ENCODE measurements at places on chromosomes 11 and 22.

GRCh38 chr11:29483831-29484230 lies 533.0 kb downstream of the KCNA4 start:
- no peak for DNase-seq

GRCh38 chr22:21990445-21991303 lies 8.1 kb upstream of the TOP3B start:
- no peak for DNase-seq

- no peak for DNase-seq
These were observed 1.1 kb upstream of the GPR83 start for GRCh38 chr11:94402355-94402754.

DNA sequence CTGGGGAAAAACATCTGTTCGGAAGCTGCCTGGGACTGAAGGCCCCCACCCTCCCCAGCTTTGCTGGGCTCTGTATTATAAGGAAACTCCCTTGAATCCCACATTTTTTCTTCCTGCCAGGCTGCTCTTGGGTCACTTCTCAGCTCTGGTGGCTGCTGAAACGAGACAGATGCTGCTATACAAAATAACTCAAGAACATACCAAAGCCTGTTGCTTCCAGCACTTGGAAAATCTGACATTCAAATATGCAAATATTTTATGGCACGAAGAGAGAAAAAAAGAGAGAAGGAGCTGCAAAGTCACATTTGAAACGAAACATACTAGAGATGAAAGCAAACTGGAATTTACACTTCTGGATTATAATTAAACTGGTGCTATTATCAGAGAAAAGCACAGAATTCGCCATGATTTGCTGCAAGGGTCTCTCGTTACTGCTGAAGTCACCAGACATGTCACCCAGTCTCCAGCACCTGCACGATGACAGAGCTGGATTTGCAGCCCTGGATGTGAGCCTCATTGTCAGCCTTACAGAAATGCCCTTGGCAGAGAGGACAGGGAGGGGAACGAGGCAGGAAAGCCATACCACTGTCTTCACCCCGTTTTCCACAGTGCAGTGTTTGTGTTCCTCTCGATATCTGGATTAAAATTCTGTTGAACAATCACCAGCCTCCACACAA lies 47.9 kb upstream of the IGSF9B start:
- DNase-seq: no peak

DNA sequence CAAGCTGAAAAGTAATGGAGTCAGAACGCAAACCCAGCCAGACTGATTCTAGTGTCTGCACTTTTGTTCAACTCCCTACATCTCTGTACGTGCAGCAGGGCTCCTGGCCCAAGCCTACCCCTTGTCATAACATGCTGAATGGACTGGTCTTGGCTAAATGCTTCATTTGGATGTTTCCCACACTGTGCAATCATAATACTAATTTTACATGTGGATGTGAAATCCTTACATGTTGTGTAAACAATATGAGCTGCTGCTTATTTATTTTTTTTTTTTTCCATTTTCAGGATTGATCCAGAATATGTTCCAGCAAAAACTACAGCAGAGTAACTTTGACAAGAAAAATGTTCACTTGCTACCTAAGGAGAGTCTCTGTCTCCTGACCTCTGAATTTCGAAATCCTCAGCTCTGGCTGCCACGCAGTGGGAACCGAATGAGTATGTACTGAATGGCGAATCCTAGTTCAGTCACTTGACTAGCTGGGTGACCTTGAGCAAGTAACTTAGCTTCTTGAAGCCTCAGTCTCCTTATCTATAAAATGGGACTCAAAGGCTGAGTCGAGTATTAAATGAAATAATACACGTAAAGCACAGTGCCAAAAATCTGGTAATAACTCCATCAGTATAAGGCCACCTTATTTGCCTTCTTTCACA lies 133.4 kb downstream of the EHF start:
- DNase-seq: no peak

GRCh38 chr22:16601437-16602223 lies 9.0 kb upstream of the CCT8L2 start:
- no peak for DNase-seq

DNA sequence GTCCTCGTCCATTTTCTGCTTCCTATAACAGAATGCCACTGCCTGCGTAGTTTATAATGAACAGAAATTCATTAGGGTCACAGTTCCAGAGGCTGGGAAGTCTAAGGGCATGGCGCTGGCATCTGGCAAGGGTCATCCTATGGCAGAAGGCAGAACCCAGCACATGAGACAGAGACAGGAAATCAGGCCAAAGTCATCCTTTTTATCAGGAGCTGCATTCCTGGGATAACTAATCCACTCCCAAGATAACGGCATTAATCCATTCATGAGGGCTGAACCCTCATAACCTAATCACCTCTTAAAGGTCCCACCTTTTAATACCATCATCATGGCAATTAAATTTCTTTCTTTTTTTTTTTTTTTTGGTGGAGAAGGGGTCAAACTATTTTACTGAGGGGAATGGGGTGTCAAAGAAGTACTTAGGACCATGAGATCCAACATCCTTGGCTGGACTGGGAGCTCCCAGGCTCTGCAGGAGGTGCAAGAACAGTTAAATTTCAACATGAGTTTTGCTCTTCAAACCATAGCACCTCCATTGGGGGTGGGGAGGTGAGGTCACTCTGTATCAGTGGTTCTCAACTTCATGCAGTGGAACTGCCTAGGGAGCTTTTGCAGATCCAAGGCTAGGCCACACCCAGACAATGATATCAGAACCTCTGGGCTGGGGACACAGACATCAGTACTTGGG lies 4.4 kb downstream of the TMEM109 start:
- no peak for DNase-seq

GRCh38 chr11:96641261-96641660 lies 251.4 kb downstream of the JRKL start:
- DNase-seq: no peak

GRCh38 chr22:23557036-23557435 lies 23.1 kb downstream of the IGLL1 start:
- no peak for DNase-seq

DNA sequence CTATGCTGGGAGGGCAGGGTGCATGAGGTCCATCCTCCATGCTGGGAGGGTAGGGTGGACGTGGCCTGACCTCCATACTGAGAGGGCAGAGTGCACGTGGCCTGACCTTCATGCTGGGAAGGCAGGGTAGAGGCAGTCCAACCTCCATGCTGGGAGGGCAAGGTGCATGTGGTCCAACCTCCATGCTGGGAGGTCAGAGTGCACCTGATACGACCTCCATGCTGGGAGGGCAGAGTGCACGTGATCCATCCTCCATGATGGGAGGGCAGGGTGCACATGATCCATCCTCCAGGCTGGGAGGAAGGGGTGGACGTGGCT lies 622.2 kb downstream of the BRD1 start:
- no peak for DNase-seq

DNA sequence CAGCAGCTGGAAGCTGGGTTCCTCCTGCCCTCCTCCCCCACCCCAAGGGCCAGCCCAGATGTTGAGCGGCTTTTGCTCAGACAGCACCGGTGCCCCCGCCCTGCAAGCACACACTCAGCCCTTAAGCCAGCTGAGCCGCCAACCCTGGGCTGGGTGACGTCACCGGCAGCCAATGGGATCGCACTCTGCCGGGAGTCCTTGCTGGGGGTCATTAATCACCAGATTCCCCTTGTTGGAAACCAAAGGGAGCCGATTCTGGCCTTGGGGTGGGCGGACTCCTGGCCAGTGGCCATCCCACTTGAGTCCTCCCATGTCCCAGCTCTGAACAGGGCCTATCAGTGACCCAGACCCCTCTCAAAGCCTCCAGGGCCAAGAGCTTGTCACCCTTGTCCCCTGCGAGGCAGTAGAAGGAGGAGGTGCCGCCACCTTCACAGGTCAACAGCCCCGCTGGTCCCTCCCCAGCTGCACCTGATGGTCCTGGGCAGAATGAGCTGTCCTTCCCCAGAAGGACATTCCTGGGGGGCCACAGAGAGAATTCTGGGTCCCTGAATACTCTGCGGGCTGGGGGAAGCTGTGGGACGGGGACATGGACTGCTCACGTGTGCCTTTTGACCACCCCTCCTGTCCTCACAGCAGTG lies 7.4 kb downstream of the DUSP8 start:
- no peak for DNase-seq

DNA sequence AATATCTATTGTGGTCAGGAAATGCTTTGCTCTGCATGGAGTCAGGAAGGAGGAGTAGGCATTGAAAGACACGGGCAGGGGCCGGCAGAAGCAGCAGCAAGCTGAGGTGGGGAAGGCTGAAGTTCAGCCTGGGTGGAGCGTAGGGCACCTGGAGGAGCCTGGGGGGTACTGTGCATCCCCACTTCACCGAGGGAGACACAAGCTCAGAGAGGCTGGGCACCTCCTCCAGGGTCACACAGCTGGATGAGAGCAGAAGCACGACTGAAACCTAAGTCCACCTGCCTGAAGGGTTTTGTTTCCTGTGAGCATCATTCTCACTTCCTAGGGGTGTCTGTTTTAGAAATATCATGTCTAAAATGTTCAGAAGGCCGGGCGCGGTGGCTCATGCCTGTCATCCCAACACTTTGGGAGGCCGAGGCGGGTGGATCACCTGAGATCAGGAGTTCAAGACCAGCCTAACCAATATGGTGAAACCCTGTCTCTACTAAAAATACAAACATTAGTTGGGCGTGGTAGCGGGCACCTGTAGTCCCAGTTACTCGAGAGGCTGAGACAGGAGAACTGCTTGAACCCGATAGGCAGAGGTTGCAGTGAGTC lies 138.3 kb downstream of the MPPED1 start:
- no peak for DNase-seq

GRCh38 chr22:20574920-20575353 lies 67.5 kb downstream of the MED15 start:
- no peak for DNase-seq

DNA sequence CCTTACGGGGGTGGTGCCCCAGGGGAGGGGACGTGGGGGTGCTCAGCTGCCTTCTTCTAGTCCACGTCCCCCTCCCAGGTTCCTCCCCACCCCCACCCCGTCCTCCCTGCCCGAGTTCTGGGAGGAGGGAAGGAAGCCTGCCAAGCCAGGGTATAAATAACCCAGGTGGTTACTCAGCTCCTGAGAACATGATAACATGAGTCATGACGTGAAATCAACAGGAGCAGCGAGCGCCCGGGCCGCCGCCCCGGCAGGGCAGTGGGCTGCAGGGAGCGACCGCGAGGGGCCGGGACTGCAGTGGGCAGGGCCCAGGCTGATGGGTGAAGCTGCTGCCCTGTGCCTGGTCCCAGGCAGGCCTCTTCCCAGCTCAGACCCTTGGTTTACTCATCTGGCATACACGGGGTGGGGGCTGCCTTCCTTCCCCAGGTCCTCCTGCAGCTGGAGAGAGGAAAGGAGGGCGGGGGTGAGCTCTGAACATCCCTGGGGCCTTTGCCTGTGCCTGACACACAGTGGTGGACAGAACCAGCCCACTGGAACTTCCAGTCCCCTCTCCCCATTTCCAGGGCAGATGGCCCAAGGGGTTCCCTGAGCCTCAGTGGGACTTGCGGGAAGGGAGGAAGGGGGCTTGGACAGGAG lies 8.8 kb upstream of the PDGFB start:
- DNase-seq: no peak

GRCh38 chr11:70432065-70432464 lies 33.7 kb downstream of the CTTN start:
- no peak for DNase-seq

- DNase-seq: no peak
These were observed 98.0 kb downstream of the NAT10 start for GRCh38 chr11:34203377-34203871.

- DNase-seq: no peak
These were observed 8.6 kb upstream of the TRIM29 start for GRCh38 chr11:120146413-120147093.

GRCh38 chr22:49406879-49407587 lies 420.6 kb downstream of the BRD1 start:
- no peak for DNase-seq

DNA sequence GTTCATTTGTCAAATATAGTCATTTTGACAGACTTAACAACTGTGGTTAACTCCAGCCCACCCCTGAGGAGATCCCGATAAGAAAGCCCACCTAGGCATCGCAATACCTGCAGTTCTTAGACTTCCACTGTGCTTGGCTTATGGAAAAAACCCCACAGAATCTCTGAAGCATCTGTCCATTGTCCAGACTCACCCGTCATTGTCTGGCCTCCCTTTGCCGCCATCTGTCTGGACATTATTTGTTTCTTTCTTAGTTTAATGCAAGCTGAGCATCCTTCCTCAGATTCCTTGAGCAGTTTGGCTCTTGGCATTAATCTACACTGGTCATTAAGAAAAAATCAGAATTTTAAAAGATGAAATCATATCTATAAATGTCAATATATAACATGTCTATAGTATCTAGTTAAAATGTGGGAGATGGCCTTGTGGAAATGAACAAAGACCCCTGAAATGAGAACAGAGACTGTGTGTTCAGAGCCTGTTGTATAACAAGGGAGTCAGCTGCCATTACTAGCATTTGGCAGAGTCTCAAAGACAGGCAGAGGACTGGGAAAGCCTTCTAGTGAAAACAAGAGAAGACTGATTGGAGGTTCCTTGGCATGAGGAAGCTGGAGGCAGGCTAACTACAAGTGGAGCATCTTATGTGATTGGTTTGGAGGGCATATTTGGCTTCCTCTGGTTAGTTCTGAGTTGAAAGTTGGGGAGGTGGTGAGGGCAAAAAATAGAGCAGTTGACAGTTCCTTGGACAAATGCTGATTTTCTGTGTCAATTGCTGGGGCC lies 80.4 kb downstream of the SPON1 start:
- peak; percentile 64 for DNase-seq

DNA sequence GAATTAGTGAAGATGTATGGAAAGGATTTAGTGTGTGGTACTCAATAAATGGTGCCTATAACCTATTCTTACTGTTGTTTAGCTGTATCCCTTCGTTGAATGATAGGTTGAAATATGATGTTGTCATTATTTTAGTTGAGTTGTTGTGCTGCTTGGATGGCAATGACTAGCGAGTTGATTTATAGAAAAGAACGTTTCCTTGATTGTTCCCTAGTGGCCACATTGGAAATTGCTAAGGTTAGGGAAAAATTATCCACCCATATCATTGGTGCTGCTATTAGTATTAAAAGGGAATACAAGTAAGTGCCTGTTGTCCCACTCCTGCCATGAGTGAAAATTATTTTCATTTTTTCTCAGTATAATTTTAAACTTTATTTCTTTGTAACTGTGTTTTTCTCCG lies 14.5 kb downstream of the EMSY start:
- DNase-seq: no peak

DNA sequence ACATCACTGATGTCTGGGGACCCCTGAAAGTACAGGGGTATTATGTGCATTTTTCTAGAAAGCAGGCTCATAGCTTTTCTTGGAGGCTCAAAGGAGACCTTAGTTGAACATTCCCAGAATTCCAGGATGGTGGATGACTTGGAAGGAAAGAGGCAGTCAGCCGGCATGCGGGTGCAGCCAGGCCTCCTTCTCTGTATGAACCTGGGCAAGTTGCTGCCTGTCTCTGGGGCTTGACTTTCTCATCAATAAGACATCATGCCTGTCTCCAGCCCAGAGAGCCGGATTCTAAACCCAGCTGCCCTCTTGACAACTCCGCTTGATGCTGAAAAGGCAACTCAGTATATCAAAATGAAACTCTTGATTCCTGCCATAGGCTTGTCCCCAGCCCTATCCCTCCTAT lies 12.6 kb downstream of the MS4A15 start:
- DNase-seq: no peak

- no peak for DNase-seq
These were observed 528.7 kb downstream of the ETS1 start for GRCh38 chr11:128058580-128059208.
